ENCODE measurements at places on chromosomes 16 and 17.

- no peak for DNase-seq
These were observed 25.6 kb downstream of the TRARG1 start for GRCh38 chr17:1304962-1305563.

GRCh38 chr16:58249780-58250478 lies 44.9 kb downstream of the PRSS54 start:
- DNase-seq: no peak

DNA sequence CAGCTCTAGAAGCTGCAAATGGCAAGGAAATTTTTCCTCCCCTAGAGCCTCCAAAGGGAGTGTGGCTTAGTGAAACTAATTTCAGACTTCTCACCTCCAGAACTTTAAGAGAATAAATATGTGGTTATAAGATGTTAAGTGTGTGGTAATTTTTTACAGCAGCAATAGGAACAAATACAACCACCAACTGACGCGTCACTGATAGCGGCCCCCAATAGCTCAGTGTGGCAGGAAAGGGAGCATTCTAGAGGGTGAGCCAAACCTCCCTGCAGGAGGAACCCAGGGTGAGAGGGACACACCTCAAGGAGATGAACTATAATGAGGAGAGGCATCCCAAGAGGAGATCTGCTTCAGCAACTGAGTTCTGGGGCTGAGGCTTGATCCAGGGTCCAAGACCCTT lies 4.0 kb downstream of the CCL4 start:
- DNase-seq: no peak

- no peak for DNase-seq
These were observed 9.5 kb downstream of the TBC1D26 start for GRCh38 chr17:15741624-15742023.
